A549 (cell line): ENCODE measurements at places on chromosomes 13 and 19. TPM values are rescaled to one million over a fixed set of nuclear protein-coding genes. Genes with fewer than 3 reads are reported as not detected.
A peak's percentile ranks its signal among the peaks of the same experiment; 100 is the strongest.

DNA sequence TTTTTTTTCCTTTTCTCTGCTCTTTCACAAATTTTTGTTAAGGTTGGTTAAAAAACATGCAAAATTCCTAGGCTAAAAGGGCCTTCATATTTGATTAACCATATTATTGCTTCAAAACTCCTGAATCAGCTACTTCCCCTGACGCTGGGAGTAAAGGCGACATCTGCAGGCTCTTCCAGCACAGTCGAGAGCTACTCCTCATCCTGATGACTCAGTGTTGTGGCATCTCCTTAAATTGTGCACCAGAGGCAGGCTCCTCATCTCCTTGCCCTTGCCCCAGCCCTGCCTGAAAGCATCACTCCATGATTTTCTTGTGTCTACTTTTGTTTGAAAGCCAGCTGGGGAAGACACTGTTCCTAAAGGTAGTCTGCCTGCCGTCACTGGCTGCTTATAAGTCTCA lies 24.5 kb upstream of the SOX1 start:
- no peak for DNase-seq

- DNase-seq, result no peak
These were observed 1422.4 kb upstream of the MIR17HG start for GRCh38 chr13:89925107-89925506.

DNA sequence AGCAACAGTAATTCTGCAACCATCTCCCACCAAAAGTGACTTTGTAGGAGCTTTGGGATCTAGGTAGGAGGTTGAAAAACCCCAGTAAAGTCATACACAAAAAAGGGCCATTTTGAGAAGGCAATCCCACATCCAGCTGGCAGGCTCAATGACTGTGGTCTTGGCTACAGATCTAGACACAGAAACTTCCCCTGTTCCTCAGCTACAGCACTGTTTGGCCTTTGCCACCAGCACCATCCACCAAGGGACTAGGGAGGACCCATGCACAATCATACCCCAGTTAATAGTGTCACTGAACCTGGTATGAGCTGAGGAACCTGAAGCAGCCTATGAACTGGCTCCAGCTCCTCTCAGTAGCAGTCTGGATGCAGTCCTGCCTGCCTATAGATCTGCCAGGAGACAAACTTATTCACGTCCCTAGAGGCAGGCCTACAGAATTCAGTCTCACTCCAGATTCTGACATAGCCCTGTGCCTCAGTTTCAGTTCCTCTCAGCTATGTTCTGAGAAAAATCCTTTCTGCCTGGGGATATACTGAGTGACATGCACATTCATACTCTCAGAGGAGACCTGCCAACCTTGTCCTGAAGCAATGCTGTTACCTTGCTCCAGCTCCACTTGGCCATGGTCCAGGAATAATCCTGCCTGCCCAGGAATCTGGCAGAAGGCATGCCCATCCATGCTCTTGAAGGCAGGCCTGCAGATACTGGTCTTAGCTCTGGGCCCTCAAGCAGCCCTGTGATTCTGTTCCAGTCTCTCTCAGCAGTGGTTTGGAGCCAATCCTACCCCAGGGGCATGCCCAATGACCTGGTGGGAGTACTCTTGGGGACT lies 2048.3 kb upstream of the PCDH20 start:
- DNase-seq, result no peak

GRCh38 chr13:103188713-103189326 lies 122.6 kb upstream of the SLC10A2 start:
- DNase-seq, result peak; percentile 1

DNA sequence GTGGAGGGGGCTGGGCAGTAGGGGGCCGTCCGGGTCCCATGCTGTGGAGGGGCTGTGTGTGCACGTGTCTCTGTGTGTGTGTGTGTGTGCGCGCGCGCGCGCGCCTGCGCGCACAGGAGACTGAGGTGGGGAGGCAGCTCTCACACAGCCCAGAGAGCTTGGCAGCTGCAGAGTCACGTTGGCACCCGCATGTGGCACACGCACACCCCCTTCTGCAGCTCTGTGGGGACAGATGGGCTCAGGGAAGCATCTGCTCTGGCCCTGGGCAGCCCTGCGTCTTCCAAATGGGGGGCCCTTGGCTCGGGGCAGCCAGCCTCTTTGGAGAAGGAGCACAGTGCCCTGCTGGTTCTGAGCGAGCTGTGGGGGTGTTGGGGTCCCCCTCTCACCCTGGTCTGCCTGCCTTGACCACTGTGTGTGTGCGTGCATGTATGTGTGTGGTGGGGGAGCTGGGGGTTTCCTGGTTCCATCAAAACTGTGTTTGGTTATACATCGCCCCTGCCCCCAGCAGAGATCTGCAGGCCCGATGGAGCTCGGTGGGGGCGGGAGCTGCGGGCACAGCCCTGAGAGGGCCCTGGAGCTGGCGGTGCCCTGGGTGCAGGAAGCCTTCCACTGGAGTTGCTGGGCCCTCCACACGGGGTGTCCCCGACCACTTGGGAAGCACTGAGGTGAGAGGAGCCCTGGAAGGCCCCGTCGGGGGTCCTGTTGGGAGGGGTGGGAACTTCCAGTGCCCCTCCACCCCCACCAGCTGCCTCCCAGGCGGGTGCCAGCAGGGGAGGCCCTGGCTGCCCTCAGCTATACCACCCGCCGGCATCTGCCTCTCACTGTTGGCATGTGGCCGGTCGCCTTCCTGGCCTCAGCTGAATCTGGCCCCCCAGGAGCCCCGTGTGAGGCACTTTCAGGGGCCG lies 67.1 kb downstream of the KDM4B start:
- DNase-seq, result no peak

DNA sequence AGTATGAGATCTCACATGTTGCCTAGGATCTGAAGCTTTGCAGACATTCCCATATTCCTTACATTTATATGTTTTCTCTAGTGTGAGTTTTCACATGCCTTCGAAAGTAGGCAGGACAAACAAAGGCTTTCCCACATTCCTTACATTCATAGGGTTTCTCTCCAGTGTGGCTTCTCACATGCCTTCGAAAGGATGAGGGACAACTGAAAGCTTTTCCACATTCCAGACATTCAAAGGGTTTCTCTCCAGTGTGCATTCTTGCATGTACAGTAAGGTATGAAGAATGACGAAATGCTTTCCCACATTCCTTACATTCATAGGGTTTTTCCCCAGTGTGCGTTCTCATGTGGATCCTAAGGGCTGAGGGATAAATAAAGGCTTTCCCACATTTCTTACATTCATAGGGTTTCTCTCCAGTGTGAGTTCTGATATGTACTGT lies 14.2 kb downstream of the ZNF699 start:
- DNase-seq, result peak; percentile 2

DNA sequence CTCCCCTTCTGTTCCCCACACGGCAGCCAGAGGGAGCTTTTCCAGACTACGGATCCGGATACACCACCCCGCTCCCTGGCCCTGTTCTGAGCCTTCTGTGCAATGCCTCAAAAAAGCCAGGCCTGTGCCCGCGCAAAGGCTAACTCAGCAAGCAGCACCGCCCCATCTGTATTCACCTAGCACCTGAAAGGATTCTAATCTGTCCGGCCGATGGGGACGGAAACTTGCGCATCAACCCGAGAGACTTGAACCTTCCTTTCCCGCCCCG lies 589 bp downstream of the ZBTB45 start:
- DNase-seq, result peak; percentile 85

DNA sequence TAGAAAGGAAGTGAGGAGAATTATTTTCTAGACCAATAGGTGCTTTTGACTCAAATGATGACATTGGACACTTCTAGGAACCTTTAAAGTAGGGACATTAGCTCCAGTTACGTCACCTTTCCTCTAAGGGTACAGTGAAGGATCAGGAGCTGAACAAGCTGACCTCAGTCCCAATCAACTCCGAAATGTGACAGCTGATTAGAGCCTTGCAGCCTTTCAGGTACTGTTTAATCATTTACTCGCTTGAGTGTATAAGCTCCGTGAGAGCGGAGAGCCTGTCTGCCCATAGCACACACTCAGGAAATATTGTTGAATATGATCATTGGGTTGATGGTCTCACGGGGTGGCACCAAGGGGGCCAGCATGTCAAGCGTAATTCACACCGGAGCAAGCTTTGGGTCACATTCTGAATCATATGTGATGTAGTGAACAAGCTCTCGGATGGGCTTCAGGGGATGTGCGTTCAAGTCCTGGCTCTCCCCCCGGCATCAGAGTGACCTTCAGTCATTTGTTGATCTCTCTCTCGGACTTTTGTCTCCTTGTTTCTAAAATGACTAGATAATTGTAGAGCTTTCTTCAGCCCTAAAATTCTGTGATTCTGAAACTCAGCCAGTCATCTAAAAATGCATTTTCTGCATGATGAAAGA lies 141.9 kb downstream of the ZIC5 start:
- DNase-seq, result no peak

DNA sequence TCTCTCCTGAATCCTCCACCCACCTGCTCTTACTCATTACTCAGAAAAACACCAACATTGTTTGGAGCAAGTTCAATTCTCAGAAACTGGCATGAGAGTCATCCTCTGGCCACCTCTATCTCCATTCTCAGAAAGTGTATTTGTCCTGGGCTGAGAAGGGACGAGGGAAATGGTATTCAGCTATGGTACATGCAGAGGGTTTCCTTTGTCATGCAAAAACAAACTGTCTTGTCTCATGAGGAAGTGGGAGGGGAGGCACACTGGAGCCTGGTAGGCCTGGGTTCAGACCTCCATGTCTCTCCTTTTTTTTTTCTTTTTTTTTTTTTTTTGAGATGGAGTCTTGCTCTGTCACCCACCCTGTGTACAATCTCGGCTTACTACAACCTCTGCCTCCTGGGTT lies 31.9 kb upstream of the LILRA2 start:
- DNase-seq, result no peak

GRCh38 chr13:48954081-48954480 lies 21.6 kb upstream of the FNDC3A start:
- DNase-seq, result no peak

DNA sequence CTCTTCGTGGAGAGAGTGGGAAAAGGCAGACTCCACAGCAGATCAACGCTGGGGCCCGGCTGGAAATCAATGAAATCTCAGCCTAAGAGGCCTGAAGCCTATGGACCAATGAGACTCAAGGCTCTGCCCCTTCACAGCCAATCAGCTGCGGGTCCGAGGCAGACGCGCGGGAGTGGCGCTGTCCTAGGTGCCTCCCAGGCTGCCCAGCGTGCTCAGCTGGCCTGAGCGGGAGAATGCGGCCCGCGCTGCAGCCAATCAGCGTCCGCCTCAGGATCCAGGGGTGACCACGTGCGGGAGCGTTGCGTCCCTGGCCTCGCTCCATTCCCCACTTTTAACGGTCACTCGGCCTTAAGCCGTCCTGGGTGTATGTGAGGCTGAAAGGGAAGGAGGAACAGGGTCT lies at the start of gene ZBTB32:
Gene ZBTB32, plus strand, starts transcription at position 341 of the 400 bp plus-strand sequence. CDS start 10,069 bp downstream, outside the sequence.
- no peak for DNase-seq

KIR3DL1 gene
- polyA plus RNA-seq, result not detected in 3 replicates

SEMA6B gene
- 8.0 to 9.0 TPM (median 9.0 TPM) in 3 replicates for polyA plus RNA-seq

MYH14 gene
- 6.4 to 7.0 TPM (median 6.5 TPM) in 3 replicates for polyA plus RNA-seq
